ENCODE measurements at places on chromosomes 1 and 21. TPM values are rescaled to one million over a fixed set of nuclear protein-coding genes. Genes with fewer than 3 reads are reported as not detected.

GRCh38 chr1:157948312-157949073 lies 45.0 kb upstream of the KIRREL1 start:
- peak; percentile 30 for DNase-seq

Gene S100A7
- not detected for polyA plus RNA-seq

GRCh38 chr1:34984435-34984792 lies 733 bp downstream of the TMEM35B start:
- no peak for DNase-seq

GRCh38 chr1:157045250-157046218 lies at the start of gene ARHGEF11:
Gene ARHGEF11 (minus strand): TSS chr1:157045742. CDS start chr1:157044330, 1,412 bp downstream.
- DNase-seq = peak; percentile 96

GRCh38 chr21:27572696-27573095 lies 605.8 kb upstream of the ADAMTS5 start:
- DNase-seq = no peak

Gene RNPEP
- 20.1 TPM for polyA plus RNA-seq

DNA sequence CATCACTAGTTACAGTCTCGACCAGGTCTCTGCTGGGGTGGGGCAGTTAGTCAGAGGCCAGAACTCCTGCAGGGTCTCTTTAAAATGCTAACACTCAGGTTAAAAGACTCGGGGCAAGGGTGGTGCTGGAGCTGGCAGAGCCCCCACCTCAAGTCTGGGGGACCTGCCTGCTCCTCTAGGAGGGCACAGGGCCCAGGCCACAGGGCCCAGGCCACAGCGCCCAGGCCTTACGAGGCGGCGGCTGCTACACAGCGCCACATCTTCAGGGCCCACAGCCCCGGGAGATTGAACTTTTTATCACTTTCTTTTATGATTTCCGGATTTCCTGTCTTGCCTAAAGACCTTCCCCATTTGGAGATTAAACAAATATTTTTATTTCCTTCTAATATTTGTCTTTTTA lies 10.4 kb downstream of the MPZ start:
- no peak for DNase-seq

Gene FCRL5
- polyA plus RNA-seq = not detected

Gene EPRS1
- polyA plus RNA-seq = 76.6 TPM

Gene CTSE
- polyA plus RNA-seq = 0.37 TPM

- DNase-seq = no peak
Measured at GRCh38 chr1:53439337-53440207, 19.6 kb upstream of the DMRTB1 start.

DNA sequence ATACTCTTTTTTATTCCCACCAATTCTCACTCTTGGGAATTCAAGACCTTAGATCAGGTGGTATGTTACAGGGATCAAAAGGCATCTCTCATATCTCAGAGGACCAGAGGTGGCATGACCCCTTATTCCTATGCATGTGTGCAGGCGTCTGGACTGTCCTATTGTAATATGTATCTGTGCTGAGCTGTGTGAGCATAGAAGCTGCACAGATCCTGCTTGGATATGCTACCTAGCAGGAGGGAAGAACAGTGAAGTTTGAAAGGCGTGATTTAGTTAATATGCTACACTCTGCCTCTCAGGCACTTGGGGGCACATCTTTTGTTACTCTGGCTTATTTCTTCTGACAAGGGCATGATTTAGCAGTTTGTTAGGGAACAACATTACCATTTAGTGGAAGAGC lies 86.7 kb upstream of the ZRANB2 start:
- no peak for DNase-seq

DNA sequence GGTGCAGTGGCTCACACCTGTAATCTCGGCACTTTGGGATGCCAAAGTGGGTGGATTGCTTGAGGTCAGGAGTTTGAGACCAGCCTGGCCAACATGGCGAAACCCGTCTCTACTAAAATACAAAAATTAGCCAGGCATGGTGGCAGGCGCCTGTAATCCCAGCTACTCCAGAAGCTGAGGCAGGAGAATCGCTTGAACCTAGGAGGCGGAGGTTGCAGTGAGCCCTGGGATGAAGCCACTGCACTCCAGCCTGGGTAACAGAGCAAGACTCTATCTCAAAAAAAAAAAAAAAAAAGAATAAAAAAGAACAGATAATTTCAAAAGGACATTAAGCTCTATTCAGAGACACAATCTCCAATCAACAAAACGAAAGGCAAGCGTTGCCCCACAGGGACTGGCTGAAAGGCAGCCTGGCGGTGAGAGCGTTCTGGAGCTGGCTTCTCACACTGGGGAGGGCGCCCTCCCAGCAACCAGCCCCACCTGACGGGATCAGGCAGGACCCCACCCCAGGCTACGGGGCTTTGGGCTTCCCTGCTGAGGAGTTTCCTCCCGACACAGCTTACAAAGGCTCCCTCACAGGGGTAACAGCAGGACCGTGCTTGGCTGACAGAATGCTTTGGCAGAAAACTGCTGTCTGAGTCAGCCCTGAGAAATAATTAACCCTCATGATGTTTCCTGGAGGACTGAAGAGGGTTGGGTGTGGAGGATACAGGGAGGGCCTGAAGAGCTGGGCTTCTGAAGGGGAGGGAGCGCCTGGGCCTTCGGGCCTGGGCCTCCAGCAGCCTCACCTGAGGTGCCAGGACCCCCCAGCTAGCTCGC lies 31.1 kb upstream of the SRP9 start:
- peak; percentile 65 for DNase-seq

Gene RAB4A
- 50.3 TPM for polyA plus RNA-seq

DNA sequence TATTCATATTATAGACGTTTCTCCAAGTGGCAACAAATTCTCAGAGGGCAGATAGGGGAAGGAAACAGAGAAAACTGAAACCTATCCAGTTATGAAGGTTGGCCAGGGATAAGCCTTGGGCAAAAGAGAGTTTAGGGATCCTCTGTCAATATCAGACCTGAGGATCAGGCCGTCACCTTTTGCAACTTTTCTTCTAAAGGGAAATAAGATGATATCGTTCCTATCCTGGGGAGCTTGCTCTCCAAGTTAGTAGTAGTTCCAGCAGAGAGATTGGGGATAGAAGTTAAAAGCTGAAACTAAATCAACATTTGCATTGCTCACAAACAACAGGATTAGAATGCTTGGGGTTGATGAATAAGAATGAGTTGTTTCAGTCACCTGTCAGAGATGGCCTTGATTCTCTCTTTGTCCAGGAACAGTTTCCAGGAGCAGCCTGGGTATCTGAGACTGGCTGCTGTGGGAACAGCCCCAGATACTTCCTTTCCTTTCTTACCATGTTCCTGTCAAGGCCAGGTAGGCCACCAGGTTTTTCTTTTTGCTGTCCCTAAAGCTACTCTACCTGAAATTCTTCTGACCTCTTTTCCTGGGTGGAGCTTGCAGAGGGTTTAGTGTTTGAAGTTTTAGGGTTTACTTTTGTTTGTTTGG lies 2.5 kb downstream of the RIIAD1 start:
- DNase-seq = no peak

DNA sequence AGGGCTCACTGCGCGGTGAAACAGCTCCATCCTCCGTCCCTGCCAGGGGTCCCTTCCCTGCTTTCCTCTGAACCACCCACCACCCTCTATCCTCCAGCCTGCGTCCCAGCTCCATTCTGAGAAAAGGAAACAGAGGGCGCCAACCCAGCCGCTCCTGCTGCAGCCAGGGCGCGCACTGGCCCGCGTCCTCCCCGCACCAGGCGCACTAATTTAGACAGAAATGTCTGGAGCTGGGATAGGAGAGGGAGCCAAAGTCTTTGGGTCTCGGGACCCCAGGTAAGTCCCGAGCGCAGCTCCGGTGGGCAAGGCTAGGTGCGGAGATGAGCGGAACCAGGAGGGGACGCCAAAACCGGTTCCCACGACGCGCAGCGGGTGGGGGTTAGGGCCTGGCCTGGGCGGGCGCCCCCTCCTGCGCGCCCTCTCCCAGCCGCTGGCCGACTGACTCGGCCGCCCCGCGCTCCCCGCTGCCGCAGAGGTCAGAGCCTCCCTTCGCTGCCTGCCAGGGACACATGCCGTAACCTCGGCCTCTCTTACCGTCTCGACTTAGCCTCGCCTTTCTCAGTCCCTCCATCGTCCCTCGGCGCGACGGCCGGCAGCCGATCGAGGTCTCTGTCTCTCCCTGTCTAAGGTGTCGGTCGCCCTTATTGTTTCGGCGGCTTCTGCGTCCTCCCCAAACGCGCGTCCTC lies 2.0 kb downstream of the CAMK2N1 start:
- DNase-seq = no peak

Gene TSPAN2
- polyA plus RNA-seq = 9.4 TPM

GRCh38 chr1:23282957-23283356 lies 61.1 kb downstream of the HNRNPR start:
- no peak for DNase-seq

GRCh38 chr1:212260557-212261355 lies 24.5 kb upstream of the PPP2R5A start:
- DNase-seq = no peak

Gene S100A1
- 11.6 TPM for polyA plus RNA-seq

Gene ELAVL4
- polyA plus RNA-seq = not detected

- DNase-seq = no peak
Measured at GRCh38 chr1:81670286-81670685, 130.4 kb upstream of the ADGRL2 start.

- DNase-seq = no peak
Measured at GRCh38 chr1:19814681-19815503, at the start of gene RNF186. Gene RNF186 (minus strand): TSS chr1:19815283. CDS start chr1:19815101, 182 bp downstream.

- DNase-seq = no peak
Measured at GRCh38 chr1:227541796-227542152, 21.6 kb upstream of the ZNF678 start.

- no peak for DNase-seq
Measured at GRCh38 chr21:25983745-25984144, 186.8 kb downstream of the APP start.

DNA sequence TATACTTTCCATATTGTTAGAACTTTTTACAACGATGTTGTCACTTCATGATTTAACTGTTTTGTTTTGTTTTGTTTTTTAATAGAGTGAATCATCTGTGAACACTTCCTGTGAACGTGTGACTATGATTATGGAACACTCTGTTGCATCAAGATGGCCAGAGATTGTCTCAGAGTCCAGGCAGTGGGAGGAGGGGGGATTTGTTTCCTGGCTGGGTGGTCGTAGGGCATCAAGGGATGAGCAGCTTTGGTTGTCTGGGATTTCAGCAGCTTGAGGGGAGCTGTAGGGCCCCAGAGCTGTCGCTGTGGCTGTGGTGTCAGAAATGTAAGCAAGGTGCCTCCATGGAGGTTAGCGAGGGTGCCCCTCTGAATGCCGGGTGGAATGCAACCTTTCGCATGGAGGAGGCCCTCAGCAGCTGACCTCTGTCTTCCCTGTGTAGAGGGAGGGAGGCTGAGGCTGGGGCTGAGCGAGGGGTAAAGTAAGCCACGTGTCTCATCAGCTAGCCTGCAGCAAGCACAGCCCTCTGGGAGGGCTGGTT lies 21.4 kb downstream of the NEK2 start:
- DNase-seq = no peak

Gene CYP4A11
- 0.22 TPM for polyA plus RNA-seq

Gene FCGR3B
- polyA plus RNA-seq = not detected

DNA sequence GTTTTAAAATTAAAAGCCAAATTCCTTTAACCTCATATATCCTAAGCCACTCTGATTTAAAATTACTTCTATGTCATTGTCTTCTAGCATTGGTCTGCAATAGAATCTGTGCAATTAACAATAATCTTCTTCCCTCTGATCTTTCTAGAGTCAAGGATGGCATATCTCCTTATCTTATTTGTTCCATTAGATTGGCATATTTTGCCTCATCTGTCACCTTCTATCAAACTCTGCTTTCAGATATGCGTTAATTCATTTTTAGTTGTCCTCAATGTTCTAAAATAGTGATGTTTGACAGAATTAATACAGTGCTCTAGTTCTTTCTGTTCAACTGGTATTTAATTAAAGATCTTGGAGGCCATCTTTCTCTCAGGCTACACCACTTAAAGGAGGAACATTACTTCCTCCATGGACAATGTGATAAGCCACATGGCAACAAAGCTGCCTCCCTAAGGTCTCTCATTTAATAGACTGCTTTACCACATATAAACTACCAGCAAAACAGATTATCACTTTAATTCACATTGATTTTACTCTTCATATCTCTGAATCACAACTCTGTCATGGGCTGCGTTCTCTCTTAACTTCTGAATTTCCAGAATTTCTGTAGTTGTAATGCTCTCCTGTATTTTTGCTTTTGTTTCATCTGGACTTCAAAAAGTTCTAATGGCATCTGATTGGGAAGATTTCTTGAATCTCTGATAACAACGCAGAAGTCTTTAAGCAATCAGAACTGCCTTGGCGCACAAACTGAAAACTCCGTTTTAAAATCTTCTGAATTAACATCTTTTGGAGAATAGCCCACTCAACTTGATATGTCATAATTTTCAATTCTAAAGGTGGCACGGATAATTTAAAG lies 2.8 kb downstream of the NRIP1 start:
- no peak for DNase-seq

Gene SPATA46
- polyA plus RNA-seq = not detected

Gene DR1
- 64.0 TPM for polyA plus RNA-seq

GRCh38 chr21:29667651-29668050 lies 272.1 kb downstream of the GRIK1 start:
- no peak for DNase-seq

Gene RCSD1
- 60.8 TPM for polyA plus RNA-seq

GRCh38 chr1:15158506-15159165 lies 5.1 kb downstream of the TMEM51 start:
- no peak for DNase-seq

Gene DMRTA2
- 0.32 TPM for polyA plus RNA-seq

Gene SLC9C2
- polyA plus RNA-seq = not detected

- DNase-seq = no peak
Measured at GRCh38 chr1:204882479-204882878, 11.8 kb downstream of the NFASC start.

GRCh38 chr1:156497743-156498431 lies 2.7 kb downstream of the MEF2D start:
- no peak for DNase-seq

Gene TMEM51
- polyA plus RNA-seq = 11.4 TPM

GRCh38 chr1:221778535-221779142 lies 36.8 kb upstream of the DUSP10 start:
- DNase-seq = no peak

Gene ACP6
- polyA plus RNA-seq = 7.1 TPM

- DNase-seq = no peak
Measured at GRCh38 chr1:202568826-202569225, 141.4 kb downstream of the SYT2 start.

DNA sequence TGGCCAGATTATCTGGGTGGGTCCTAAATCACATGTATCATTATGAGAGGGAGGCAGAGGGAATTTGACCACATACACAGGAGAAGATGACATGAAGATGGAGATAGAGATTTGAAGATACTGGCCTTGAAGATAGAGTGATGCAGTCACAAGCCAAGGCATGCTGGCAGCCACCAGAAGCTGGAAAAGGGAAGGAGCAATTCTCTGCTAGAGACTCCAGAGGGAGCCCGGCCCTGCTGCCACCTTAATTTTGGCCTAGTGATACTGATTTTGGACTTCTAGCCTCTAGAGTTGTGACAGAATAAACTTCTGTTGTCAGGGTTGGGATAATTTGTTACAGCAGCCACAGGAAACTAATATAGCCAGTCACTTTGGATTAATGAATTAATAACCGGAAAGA lies 2.2 kb upstream of the PRDM2 start:
- no peak for DNase-seq

Measured in hindlimb muscle (tissue), 1 donor.